ENCODE measurements at places on chromosomes 7 and 10.

DNA sequence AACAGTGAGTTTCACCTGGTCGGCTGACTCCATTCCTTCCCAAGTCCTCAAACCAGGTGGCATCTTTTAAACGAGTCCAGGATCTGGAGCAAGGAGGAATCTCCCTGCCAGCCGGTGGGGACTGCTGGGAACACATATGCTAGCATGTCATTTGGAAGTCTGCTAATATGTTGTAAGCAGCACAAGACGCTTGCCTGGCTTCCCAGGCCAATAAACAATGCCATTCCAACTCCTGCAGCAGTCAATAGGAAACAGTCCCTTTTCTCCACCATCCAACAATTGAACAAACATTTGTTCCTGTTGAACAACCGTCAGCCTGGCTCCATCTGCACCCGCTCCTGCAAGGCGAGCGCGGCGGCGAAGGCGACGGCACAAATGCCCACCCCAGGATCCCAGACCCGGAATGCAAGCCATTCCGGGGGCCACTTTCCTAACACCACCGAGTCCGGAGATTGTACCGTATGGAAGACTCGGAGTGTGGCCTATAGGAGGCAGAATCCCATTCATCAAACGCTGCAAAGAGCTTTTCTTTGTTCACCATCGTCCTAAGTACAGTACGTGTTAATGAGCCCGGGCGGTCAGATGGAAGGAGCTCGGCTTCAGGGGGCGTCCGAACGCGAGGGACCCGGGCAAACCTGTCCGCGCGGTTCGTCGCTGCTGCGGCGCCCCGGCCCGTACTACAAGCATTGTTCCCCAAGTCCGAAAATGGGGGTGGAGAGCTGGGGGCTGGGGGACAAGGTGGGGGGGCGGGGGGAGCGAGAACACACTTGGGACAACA lies 1.6 kb downstream of the FAM53B start:
- DNase-seq = no peak

DNA sequence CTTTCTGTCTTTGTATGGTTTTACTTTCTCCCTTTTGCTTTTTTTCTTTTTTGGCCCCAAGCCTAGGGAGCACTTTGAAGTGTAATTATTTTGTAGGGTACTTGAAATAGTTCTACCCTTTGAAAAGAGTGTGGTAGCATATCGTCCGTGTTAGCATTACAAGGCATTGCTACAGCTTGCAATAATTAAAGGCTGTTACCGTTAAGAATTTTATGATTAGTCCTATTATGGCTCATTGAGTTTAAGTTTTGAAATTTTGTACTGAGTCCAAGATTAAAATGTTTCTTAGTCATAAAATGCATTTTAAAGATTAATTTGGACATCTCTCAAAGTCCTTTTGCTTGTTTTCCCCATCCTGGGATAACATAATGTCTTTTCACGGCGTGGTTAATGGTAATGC lies 490.0 kb upstream of the LRRN3 start:
- no peak for DNase-seq

DNA sequence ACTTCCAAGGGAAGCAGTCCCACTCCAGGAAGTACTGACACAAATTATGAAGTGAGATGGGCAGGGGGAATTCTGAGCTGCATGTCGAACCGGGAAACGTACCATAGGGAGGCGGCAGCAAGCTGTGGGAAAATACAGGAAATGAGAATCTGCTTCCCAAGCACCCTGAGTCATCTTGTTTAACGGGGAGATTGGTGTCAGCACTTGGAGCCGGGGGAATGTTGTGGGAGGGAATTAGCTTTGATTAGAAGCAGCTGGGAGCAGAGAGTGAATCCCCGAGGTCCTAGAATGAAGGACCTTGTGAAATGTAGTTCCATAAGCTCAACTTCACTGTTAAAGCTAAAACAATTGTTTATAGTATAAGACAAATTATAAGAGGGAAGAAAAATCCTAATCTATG lies 141.4 kb upstream of the PRKCQ start:
- no peak for DNase-seq

- no peak for DNase-seq
Measured at GRCh38 chr10:48461623-48462481, 143.0 kb downstream of the ARHGAP22 start.

DNA sequence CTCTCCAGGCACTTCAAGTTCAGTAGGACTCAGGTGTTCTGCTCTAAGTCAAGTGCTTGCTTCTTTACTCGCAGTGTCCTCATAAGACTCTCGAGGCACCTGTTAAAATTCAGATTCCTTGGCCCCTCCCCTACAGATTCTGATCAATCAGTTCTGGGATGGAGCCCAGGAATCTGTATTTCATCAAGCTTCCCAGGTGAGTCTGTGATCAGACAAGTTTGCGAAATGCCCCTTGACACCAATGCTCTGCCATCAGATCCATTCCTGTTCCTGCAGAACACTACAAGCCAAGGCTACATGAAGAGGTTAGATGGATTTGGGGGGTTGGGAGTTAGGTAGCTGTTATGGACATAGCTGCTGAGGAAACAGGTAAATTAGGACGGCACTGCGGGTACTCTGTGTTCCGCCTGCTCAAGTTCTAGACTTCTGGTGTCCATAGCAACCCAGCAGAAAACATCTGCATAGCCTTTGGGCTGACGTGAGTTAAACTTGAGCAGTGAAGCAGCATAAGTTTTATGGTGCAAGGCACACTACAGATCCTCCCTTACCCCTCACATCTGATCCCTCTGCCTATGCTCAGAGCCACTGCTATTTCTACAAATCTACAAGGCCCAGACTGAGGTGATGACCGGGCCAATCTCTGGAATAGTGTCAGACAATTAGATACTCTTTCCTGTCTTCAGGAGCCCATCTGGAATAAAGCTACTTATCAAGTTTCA lies 6.8 kb upstream of the NCOA4 start:
- DNase-seq = no peak

DNA sequence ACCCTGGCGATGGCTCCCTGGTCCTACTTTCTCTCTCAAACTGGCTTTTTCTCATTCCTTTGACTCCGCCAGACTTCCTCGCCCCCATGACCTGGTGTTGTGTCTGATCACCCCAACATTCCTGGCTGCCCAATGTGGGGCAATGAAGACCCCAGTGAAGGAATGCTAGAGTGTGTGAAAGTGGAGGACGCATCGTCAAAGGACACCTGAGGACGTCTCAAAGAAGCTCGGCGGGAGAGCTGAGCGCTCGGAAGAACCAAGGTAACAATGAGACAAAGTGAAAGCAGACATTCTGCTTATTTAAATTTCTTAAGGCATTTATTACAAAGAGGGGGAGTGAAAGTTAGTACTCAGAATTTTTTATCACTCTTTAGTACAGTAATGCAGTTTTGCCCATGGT lies 31.7 kb upstream of the AKR1C2 start:
- no peak for DNase-seq

DNA sequence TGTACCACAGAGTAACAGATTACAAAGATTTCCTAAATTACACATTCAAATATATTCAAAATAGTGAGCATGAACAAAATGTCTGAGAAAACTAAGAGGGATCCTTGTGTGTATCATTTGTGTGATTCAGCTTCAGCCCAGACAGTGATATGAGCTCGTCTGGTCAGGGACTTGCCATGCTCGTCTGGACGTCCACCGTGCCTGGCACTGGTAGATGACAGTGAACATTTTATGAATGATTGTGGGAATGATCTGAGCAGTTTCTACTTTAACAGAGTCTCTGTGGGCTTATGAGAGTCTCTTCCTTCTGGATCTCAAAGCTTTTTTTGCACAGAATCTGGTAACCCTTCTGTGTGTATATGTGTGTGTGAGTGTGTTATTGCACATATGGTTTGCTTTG lies 34.2 kb upstream of the ANKRD2 start:
- DNase-seq = no peak

DNA sequence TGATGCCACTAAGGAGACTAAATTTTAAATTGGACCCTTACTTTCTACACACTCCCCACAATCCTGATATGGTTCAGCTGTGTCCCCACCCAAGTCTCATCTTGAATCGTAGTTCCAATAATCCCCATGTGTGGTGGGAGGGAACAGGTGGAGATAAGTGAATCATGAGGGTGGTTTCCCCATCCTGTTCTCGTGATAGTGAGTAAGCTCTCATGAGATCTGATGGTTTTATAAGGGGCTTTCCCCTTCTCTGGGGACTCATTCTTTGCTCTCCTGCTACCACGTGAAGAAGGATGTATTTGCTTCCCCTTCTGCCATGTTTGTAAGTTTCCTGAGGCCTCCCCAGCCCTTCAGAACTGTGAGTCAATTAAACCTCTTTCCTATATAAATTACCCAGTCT lies 18.4 kb upstream of the BET1 start:
- DNase-seq = no peak

GRCh38 chr7:143902332-143902899 lies 440 bp upstream of the TCAF1 start:
- no peak for DNase-seq

GRCh38 chr10:71269301-71270288 lies 49.5 kb upstream of the SLC29A3 start:
- no peak for DNase-seq

DNA sequence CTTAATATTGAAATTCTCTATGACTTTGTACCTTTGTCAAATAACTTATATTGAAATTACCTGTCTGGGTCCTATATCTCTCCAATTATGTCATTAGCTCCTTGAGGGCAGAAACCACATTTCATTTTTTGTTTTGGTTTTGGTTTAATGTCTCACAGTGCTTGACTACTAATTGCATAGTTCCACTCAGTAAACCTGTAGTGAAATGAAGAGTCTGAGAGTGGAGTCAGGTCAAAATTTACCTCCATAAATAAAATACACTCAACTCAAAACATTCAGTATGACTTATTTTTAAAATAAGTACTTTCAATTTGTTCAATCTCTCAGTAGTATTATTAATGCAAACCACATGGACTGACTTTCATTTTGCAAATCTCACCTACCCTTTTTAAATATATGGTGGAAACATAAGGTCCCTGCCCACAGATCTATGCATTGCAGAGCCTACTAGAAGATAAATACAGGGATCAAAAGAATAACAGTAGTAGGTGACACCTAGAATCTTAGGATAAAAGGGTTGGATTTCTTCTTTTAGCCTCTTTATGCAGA lies 32.5 kb downstream of the PDE1C start:
- DNase-seq = no peak

DNA sequence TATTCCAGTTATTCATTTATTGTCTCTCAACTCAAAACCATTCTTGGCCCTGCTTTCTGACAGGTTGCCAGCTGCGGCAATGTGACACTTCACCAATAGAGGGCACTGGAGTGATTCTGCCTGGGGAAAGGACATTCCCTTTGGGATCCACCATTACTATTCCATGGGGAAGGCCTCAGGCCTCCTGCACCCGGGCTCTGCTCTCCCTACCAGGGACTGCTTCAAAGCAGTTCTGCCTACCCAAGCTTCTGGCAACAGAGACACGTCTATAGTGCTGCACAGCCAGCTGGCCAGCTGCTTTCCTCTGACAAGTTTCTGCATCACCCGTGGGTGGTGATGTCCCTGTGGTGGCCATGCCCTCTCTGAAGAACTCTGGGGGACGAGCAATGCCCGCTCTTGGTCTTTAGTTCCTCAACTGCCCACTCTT lies 163.8 kb downstream of the ELMO1 start:
- DNase-seq = peak; percentile 25

DNA sequence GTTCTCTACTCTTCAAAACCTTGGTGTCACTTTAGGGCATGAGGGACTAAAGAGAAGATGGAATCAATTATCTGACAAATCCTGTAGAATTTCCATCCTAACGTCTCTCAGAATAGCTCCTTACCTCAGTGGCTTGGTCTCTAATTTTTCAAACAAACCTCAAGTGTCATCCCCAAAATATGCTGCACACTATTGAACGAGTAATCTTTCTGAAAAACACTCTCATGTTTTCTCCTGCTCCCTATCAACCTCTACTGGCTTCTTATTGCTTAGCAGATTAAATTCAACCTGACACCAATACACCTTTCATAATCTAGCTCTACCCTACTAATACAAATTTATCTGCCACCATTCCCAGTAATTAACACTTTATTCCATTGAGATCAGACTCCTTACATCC lies 8.5 kb downstream of the CNOT4 start:
- no peak for DNase-seq

- no peak for DNase-seq
Measured at GRCh38 chr7:33842150-33842549, 63.2 kb upstream of the BMPER start.

GRCh38 chr7:111927353-111928019 lies 278.7 kb downstream of the DOCK4 start:
- DNase-seq = no peak

Data from stimulated activated CD4-positive, alpha-beta T cell treated with anti-CD3 and anti-CD28 coated beads, Interleukin-2, amount 100 ng/mL, for 48 hours (primary cell).